ENCODE measurements at places on chromosomes 7 and 10. TPM values are rescaled to one million over a fixed set of nuclear protein-coding genes. Genes with fewer than 3 reads are reported as not detected.

- DNase-seq: no peak
Measured at GRCh38 chr7:8217200-8218068, 44.5 kb downstream of the ICA1 start.

JCAD gene
- 19.3 TPM for total RNA-seq

DNA sequence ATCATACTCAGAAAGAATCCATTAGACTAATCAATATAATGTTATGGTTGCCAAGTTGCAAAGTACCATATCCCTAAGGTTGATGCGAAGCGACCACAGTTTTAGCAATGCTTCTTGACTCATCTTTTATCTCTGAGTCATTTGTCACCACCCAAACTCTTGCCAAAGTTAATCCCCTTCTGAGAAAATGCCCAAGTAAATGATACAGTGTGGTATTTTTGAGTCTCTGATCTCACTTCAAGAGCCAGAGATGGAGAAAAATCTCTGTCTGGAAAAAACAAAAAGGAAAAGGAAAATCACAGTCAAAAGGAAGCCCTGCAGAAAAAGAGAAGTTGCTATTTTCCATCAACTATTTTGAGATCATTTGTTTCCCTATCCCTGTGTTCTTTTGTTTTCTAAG is 26.7 kb upstream of the OTUD1 start:
- DNase-seq: no peak

DNA sequence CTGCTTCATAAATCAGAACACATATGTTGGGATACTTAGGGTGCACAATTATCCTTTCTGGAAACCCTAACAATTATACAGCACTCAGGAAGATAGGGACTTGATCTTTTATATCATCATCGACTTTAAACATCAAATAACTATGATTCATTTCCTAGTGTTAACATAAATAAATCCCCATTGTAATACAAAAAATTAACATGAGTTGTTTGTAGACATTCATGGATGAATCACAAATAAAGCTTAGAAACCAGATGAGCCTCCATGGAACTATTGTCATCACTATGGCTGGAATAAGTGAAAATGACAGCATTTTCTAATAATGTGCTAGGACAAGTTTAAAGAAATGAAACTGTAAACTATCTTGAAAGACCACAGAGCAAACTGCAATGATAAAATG is 821.7 kb downstream of the GATA3 start:
- no peak for DNase-seq

- DNase-seq: no peak
Measured at GRCh38 chr10:35462491-35462934, 126.2 kb downstream of the CCNY start.

- no peak for DNase-seq
Measured at GRCh38 chr10:102299873-102300272, 54.5 kb downstream of the GBF1 start.

DNA sequence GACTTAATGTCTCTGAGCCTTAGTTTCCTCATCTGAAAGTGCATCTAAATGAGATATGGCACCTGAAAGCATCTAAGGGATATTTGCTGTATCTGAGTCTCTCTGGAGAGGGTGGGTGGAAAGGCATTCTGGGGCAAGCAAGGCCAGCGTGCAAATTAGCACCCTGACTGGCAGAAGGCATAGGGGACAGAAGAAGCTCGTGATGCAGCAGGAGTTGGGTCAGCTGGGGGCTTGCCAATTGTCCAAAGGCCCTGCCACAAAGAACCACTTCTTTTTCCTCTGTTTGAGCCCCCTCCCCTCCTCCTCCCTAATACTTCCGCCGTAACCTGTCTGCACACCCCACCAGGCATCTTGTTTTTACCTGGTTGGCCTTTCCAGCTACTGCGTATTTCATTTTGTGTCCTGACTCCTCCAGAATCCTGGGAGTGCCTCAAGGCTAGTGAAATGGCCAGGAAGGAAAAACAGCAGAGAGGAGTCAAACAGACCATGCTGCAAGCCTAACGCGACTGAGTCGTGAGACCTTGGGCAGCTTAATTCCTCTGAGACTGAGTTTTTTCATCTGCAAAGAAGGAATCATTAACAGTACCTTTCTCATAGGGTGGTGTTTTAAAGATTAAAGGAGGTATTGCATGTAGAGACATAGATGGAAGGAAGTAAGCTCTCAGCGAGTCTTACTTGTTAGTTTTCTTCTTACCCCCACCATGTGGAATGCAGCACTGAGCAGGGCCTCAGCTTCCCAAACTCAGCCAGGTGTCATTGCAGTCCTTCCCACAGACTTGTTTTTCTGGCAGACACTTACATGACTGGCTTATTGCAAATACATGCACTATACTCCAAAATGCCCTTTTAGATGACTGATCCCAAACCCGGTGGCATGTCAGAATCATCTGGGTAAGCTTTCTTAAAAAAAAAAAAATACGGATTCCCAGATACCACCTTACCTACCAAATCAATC is 49.1 kb upstream of the MXI1 start:
- no peak for DNase-seq

DNA sequence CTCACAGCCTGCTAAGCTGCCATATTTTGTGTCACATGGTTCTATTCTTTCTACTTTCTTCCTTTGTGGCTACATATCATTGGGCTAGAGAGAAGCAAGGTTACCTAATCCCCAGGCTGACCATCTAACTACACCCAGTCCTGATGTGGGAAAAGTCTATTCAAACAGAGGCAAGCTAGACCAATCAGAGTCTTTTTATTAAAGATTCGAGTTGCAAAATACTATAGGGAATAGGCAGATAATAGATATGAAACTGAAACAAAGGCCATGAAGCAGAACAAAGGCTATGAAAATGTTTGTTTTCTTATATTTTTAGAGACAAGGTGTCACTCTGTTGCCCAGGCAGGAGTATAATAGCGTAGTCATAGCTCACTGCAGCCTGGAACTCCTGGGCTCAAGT is 36.7 kb downstream of the MTERF1 start:
- DNase-seq: no peak

IFIT2 gene
- total RNA-seq: 4.3 TPM

GRCh38 chr10:87771871-87772500 is 46.0 kb downstream of the ATAD1 start:
- no peak for DNase-seq

DNA sequence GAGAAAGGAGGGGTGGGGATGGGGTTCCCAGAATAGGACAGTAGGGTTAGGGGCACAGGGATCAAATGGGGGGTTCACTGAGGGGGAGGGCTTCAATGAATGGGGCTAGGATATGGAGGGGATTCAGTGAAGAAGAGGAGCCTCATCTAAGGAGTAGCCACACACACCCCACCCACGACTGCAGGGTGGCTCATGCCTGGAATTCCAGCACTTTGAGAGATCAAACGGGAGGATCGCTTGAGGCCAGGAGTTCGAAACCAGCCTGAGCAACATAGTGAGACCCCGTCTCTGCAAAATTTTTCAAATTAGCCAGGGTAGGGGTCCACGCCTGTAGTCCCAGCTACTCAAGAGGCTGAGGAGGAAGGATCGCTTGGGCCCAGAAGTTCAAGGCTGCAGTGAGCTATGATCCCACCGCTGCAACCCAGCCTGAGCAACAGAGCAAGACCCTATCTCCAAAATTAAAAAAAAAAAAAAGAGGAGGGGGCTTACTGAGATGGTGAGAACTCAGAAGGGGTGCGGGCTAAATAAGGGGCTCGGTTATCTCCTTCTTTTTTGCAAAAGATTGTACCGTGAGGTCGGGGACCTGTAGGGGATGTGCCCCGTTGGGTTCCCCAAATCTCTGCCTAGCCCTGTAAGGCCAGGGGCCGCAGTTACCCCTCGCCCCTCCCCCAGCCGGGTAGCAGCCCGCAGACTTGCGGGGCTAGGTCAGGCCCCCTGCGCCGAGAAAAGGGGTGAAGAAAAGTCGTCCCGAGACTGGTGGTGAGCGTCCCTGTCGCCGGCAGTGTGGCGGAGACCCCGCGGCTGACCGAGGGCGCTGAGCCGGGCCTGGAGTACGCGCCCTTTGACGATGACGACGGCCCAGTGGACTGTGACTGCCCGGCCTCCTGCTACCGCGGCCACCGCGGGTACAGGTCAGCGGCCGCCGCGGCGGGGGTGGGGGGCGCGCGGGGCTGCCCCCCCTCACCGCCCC is 43.1 kb upstream of the HSPB1 start:
- no peak for DNase-seq

GRCh38 chr7:50456371-50457123 is 6.4 kb upstream of the FIGNL1 start:
- no peak for DNase-seq

DNA sequence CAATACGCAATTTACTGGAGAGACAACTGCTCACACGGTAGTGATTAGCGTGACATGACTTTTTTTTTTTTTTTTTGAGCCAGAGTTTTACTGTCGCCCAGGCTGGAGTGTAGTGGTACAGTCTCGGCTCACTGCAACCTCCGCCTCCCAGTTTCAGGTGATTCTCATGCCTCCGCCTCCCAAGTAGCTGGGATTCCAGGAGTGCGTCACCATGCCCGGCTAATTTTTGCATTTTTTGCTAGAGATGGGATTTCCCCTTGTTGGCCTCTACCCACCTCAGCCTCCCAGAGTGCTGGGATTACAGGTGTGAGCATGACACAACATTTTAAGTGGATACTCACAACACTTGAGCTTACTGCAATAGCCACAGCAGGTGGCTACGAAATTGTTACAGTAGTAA is 11.9 kb downstream of the ARL4A start:
- no peak for DNase-seq

DNA sequence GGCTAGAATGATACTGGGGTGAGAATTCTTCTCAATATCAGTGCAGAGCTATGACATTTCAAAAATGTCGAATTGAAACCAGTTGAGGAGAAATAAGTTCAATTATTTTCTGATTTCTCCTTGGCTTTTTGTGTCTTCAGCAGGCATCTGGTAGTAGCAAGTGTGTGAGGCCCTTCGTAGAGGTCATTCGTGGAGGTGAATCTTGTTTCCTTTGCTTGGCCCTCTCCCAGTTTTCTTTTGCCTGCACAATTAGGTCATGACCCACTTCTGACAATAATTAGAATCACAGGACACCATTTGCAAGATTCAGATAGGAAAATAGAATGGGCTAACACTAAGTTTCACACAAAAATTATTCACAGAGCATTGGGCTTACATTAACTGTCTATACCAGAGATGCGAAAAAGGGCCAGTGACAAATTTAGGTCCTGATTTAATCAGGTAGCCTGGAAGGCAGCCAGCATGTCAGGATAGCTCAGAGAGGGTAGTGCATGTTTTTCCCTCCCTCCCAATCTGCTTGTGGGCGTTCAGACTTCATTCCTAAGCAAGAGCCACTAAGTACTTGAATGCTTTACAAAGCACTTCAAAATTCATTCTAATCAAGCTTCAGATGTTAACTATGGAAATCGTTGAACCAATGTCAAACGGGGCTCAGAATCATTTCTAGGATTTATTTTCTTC is 24.0 kb upstream of the A1CF start:
- no peak for DNase-seq

DNA sequence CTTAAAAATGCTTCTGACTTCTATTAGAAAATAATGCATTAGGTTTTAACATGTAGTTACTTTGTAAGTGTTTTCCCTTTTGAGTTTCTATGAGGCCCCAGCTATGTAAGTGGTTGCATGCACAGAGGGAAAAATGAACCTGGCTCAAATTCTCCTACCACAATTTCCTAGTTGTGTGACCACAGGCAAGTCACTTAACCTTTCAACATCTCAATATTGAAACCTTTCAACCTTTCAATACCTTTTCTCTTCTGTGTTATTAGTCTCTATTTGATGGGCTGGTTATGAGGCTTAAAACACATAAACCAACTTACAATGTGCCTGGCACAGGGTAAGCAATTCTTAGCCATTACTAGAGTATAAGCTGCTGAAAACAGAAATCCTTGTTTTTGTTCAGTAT is 203.0 kb downstream of the KCND2 start:
- no peak for DNase-seq

CADPS2 gene
- 6.3 TPM for total RNA-seq

ZNF488 gene
- total RNA-seq: 0.16 TPM

DNA sequence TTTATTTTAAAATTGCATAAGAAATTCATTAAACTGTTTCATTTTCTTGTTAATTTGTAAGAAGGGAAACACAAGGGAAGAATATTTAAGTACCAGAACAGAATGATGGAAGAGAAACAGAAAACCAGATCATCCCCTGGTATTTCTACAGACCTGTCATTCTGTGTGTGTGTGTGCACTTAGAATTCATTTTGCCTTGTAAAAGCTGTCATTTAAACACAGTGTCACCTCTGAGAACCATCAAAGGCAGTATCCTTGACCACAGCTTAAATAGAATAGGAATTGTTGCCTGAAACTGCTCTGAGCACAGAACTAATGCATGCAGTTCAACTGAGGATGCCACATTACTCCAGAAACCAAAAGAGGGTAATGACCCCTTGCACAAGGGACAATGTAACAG is 6.8 kb upstream of the CRPPA start:
- DNase-seq: no peak

ARHGAP21 gene
- 56.4 TPM for total RNA-seq

ADRA2A gene
- total RNA-seq: 1.1 TPM

Data from cardiac septum (tissue), 1 donor.